Pericardium fibroblast (primary cell): ENCODE measurements at places on chromosomes 2 and 18. TPM values are rescaled to one million over a fixed set of nuclear protein-coding genes. Genes with fewer than 3 reads are reported as not detected.

The CYRIA gene
- 0.23 and 0.51 TPM in 2 replicates for total RNA-seq

The STK25 gene
- total RNA-seq: 169 and 216 TPM in 2 replicates

The OXER1 gene
- 0.09 TPM in 1 of 2 replicates, not detected in the other for total RNA-seq

The VWC2L gene
- not detected in 2 replicates for total RNA-seq

The TWSG1 gene
- 53.6 and 70.0 TPM in 2 replicates for total RNA-seq

The FBXO41 gene
- 2.5 and 3.6 TPM in 2 replicates for total RNA-seq
